ENCODE measurements at places on chromosomes 13 and 19. TPM values are rescaled to one million over a fixed set of nuclear protein-coding genes. Genes with fewer than 3 reads are reported as not detected.

The ZNF613 gene
- 8.3 TPM for total RNA-seq

The HNRNPA1L2 gene
- 6.1 TPM for total RNA-seq

The S1PR4 gene
- not detected for total RNA-seq

The TMEM59L gene
- not detected for total RNA-seq

The MATK gene
- total RNA-seq = not detected

The CPB2 gene
- total RNA-seq = not detected

The PRR19 gene
- 0.23 TPM for total RNA-seq

The LNX2 gene
- total RNA-seq = 4.7 TPM

The OBI1 gene
- total RNA-seq = 15.3 TPM

The GPALPP1 gene
- total RNA-seq = 19.4 TPM

The CXCL17 gene
- not detected for total RNA-seq

The DENND1C gene
- 0.94 TPM for total RNA-seq

The OR7C1 gene
- not detected for total RNA-seq

The SULT2A1 gene
- not detected for total RNA-seq

The MYBPC2 gene
- not detected for total RNA-seq

The YJU2 gene
- 39.1 TPM for total RNA-seq

The TUBB4A gene
- total RNA-seq = 3.1 TPM

The TLE6 gene
- total RNA-seq = 1.0 TPM

The ECSIT gene
- 58.9 TPM for total RNA-seq

The SLC15A1 gene
- 1.2 TPM for total RNA-seq

The IGFL1 gene
- not detected for total RNA-seq

The GFY gene
- total RNA-seq = not detected

The ZNF98 gene
- total RNA-seq = 1.7 TPM

The UHRF1 gene
- 81.5 TPM for total RNA-seq

The SAMD4B gene
- 60.0 TPM for total RNA-seq

The CRLF1 gene
- total RNA-seq = 0.58 TPM

The CCNA1 gene
- total RNA-seq = 0.22 TPM

The SELENOV gene
- 0.17 TPM for total RNA-seq

The LILRB3 gene
- not detected for total RNA-seq

The KLF1 gene
- 0.51 TPM for total RNA-seq

The KLHL1 gene
- not detected for total RNA-seq

The THSD1 gene
- 19.2 TPM for total RNA-seq

The PGLYRP2 gene
- not detected for total RNA-seq

The ZAR1L gene
- not detected for total RNA-seq

The FBN3 gene
- not detected for total RNA-seq

The FFAR3 gene
- not detected for total RNA-seq

The CCDC70 gene
- not detected for total RNA-seq

The ZNF600 gene
- total RNA-seq = 5.0 TPM

The BEST2 gene
- not detected for total RNA-seq

The SIGLEC14 gene
- total RNA-seq = not detected

All from epithelial cell of proximal tubule (primary cell).